ENCODE measurements at places on chromosomes 1 and 21.

- DNase-seq = no peak
Measured at GRCh38 chr1:178921499-178921898, 50.6 kb upstream of the ANGPTL1 start.

DNA sequence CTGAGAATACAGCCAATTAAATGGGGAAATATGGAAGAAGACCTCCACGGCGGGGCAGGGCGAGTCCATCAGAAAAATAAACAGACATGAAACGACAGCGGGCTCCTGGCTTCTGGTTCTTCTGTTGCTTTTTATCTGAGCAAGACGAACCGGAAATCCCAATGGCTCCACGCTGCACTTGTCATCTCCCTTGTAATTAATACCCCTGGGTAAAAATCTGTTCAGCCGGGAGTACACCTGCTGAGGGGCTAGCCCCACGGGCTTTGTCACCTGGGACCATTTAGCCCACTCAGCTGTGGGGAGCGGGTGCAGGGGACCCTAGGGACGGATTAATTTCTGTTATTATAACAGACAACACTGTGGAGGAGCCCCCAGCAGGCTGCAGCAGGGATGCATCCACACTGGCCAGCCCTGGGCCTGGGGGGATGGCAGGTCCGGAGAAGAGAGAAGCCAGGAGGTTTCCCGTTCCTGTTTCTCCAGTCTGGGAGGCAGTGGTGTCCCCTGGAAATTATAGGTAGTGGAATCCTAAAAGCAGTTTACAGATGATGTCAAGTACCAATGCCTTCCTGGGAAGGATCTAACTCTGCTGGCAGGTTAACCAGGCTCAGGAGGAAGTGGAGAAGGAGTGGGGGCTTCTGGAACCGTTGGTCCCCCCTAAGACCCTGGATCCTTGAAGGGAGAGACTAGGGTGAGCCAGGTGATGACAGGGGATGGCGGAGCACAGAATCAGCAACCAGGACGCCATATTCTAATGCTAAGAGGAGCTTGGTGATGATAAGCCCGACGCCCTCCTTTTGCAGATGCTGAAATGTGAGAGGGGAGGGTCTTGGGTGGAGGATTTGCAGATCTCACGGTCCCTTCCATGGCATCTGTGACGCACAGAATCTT, 566.1 kb downstream of the PTPRU start:
- DNase-seq = no peak

GRCh38 chr1:37037690-37038089, 3.4 kb upstream of the GRIK3 start:
- no peak for DNase-seq

DNA sequence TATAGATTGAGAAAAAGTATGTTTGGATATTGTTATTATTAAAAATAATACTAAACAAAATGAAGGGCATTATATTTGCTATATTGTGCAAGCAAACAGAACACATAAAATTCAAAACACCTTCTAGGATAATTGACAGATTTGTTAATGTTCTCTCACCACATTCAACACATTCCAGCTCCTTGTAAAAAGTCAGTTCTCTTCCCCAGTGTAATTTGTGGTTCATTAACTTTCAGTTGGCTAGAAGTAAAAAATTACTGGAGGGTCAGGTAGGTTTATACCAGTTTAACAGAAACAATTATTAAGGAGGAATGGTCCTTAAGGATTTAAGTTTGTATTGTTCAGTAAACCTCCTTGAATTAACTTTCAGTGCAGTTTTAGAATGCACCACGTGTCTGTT, 1235.3 kb upstream of the ADGRL2 start:
- no peak for DNase-seq
